Kidney epithelial cell (primary cell): ENCODE measurements at places on chromosomes 4 and X. TPM values are rescaled to one million over a fixed set of nuclear protein-coding genes. Genes with fewer than 3 reads are reported as not detected.

- no peak for DNase-seq
Measured at GRCh38 chr4:177460460-177460859, 18.2 kb upstream of the AGA start.

The AIFM1 gene
- 26.1 and 27.2 TPM in 2 replicates for total RNA-seq

DNA sequence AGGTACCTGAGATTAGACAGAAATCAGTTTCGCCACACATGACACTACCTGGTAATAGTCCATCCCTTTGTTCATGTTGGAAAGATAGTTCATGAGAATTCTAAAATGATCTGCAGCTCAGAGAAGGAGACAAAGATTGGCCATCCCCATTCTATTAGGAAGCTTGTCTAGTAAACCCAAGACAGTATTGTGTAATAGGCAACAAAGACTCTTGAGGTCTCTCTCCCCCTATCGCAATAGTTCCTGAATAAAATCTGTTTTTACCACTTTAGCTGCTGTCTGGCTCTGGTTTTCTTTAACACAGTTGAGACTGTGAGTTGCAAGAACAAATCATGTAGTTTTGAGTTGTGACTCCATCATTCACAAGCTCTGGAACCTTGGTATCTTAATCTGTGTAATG is 14.8 kb upstream of the BBS7 start:
- DNase-seq: no peak

- no peak for DNase-seq
Measured at GRCh38 chr4:160353548-160353947, 1250.7 kb downstream of the RAPGEF2 start.

The TLR7 gene
- total RNA-seq: not detected in 2 replicates

GRCh38 chrX:40097504-40098263 is at the start of gene BCOR:
Gene BCOR, minus strand, starts transcription at chrX:40097958. Its CDS starts 20,029 bp downstream, at chrX:40077929.
- no peak for DNase-seq

DNA sequence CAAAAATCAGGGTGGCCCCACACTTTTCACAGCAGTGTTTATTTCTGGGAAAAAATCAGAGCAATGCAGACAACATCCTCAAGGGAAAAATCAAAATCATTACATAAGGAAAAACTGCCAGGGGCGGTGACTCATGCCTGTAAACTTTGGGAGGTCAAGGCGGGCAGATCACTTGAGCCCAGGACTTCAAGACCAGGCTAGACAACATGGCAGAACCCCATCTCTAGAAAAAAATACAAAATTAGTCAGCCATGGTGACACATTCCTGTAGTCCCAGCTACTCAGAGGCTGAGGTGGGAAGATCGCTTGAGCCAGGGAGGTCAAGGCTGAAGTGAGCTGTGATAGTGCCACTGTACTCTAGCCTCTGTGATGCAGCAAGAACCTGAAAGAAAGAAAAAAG is 102.8 kb downstream of the NAF1 start:
- no peak for DNase-seq

- DNase-seq: no peak
Measured at GRCh38 chr4:134132086-134132783, 69.4 kb downstream of the PABPC4L start.

- DNase-seq: no peak
Measured at GRCh38 chr4:182276210-182277109, 33.3 kb downstream of the TENM3 start.

DNA sequence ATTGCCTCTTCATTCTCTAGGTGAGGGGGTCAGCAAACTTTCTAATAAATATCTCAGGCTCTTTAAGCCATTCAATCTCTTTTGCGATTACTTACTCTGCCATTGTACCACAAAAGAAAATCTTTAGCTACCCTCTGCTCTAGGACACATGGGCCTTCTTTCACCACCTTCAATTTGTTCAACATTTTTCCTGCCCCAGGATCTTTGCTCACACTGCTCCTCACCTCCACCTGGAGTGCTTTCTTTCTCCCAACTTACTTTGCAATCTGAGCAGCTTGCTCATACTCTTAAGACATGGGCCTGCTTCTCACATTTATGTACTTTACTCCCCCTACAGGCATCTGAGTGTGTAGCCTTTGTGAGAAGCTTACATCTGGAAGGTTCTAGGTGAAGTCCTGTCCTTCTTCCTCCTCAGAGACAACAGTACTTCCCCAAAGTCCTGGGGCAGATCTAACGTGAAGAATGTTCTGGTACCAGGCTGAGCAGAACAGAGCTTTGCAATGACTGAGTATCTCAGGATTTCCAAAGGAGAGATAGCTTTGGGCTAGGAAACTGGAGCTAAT is 55.0 kb upstream of the PRDM5 start:
- peak; percentile 21 for DNase-seq

The MTNR1A gene
- total RNA-seq: 0.21 TPM in 1 of 2 replicates, not detected in the other

DNA sequence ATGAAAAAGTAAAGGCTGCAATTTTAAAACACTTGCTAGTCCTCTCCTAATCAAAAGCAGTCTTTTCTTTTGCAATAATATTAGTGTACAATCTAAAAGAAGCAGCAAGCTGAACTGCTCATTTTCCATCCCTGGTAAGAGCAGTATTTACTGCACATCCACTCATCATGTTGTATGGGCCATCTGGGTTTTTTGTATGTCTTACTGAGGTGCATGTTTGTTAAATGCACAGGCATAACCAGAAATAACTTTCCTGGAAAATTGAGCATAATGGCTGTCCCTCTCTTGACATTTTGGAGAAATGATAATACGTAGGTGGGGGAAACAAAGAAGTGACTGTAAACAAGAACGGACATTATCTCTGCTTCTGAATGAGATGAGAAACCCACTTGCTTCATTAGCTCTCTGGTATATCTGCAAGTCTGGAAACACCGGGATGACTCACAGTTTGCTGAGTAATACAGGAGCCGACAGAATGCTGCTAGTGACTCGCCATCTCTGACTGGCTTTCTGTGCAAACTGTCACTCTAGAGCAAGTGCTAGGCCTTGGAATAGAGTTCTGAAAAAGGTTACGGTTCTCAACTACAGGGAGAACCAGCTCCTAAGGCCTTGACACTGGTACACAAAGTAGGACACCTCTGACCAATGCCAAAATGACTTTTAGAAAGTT is 85.7 kb upstream of the MTM1 start:
- DNase-seq: peak; percentile 59

DNA sequence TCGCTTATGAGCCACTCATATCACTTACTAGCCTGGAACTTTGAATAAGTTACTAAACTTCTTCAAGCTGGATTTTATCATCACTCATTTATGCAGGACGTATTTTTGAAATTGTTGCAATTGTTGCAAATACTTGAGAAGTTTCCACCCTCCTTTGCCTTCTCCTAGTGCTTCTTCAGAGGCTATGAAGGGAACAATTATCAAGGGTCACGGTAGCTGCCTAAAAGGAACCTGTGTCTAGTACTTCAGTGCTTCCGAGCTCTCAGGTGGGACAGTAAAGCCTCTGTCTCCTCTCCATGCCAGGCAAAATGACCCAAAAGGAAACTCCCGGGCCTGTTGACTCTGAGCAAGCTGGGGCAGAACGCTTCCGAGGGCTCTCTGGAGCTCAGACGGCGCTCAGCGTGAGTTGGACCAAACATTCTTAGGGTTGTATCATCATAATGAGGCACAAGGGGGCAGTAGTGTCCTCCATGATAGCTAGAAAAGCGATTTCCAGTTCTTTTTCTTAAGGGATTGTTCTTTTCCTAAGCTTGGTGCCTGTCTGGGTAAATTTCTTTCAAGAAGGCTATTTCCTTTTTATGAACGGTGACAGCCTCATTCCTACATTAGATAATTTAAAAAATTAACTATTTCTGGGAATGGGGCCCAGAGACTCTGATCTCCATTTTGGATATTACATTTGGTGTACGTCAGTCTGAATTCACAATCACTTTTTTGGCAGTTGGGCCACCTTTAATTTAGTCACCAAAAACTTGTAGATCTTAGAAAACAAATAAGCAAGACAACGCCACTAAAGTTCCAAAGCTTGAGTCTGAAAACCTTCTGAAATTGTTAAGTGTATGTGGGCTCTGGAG is 73.1 kb downstream of the PACRGL start:
- peak; percentile 10 for DNase-seq

DNA sequence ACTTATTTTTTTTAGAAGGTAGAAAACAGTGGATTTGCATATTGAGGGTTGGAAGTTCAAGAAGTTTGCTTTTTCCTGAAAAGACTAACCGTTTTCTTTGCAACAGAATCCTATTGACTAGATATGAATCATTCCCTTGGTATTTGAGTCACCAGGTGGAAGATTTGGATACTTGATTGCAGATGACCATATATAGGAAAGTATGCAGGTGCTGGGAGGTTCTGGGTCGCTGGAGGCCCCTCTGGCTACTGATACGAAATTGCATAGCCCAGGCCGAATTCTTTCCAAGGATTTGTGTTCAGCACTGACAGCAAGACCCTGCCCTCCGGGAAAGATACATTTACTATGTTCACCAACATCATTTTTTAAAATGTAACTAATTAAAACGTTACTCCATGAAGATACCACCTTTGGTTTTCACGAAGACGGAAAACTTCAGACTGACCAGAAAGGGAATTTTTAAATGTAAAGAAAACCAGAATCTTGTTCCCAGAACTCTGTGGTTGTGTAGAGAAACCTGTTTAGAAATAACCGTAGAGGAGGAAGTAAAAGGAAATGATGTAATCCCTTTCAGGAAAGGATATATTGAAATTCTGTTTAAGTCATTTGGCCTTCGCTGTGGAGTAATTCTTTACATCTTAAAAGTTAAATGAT is 946 bp downstream of the ANXA3 start:
- peak; percentile 86 for DNase-seq

DNA sequence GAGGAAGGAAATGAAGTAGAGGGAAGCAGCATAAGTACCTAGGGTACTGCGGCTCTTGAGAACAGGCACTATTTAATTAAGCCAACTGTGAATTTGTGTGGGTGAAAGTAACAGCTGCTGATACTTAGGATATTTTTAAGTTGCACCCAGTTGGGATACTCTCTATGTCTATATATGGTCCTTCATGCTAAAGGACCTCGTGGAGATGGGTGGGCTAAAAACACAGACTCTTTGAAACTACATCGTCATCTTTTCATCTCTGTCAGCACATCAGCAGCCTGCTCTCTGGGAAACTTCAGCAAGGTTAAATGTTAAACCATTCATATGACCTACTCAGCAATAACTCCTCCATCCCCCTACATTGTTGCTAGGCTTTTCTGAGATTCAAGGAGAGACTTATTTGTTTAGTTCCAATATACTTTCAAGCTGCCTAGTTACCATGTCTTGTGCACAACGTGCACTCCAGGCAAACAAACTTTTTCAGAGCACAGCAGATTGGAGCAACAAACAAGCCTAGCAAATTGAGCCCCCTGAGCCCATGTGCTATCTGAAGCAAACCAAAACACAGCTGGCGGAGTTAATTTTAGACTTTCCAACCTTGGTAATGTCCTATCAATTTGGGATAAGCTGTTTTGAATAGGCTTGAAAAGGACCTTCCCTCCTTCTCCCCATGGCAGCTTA is 6.2 kb upstream of the MOB1B start:
- DNase-seq: peak; percentile 26

DNA sequence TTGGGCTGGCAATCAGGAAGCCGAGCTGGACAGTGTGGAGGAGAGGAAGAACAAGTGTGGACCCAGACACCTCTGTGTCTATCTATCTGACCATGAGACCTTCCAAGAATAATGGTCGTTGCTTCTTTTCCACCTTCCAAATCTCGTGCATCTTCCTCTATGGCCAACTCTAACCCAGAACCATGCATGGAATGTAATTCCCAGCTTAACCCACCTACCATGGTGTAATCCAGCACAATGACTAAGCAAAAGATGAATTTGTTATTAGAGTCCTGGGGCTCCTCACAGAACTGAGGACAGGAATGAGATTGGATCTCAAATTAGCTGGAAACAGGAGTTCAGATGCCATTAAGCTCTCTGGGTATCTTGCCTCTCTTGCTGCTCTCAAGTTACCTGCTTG is 17.4 kb upstream of the TMEM184C start:
- DNase-seq: no peak
